ENCODE measurements at places on chromosomes 11 and 22.

DNA sequence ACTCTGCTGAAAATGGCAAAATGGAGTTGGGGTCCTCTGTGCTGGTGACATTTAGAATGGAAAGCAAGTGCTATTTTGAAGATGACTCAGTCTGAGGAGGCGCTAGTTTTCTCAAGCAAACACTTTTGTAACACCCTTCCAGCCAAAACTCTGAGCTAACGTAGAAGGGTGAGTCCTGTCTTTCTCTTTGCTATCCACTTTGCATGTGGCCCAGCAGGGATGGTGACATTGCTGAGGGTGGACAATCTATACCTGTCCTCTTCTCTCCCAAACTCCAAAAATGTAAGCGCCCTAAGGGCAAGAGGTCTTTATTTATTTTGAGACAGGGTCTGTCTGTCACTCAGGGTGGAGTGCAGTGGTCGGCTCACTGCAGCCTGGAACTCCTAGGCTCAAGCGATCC is 3.6 kb upstream of the KAT5 start:
- no peak for DNase-seq

- DNase-seq = peak; percentile 44
Observed at GRCh38 chr11:10076458-10077141, 217.4 kb downstream of the SBF2 start.

GRCh38 chr22:17786435-17787161 is 12.3 kb upstream of the BID start:
- no peak for DNase-seq

DNA sequence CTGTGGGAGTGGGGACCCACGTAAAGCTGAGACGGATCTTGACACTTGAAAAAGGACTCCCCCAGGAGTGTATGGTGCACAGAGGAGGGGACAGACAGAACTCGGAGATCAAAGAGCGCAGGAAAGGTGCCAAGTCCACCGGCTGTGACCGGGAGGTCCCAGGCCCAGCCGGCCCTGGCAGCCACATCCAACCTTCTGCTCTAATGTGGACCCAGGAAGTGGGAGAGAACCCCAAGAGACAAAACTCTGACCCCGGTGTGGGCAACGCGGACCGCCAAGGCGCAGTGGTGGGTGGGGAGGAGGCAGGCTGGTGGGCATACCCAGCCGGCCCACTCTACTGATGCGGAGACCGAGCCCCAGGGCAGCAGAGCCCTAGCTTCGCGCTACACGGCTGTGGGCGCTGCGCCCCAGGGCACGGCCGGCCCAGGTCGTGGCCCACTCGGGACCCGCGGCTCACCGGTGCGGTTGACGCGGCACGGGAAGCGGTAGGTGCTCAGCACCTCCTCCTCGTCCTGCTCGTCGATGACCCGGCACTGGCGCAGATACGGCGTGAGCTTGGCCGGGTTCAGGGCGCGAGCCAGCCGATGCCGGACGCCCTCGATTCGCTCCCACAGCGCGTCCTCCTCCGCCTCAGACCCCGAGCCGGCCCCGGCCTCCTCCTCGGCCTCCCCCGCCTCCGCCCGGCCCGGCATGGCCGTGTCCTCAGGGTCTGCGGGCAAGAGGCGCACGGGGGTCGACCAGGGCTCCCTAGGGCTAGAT is 527 bp downstream of the CARD10 start:
- no peak for DNase-seq

DNA sequence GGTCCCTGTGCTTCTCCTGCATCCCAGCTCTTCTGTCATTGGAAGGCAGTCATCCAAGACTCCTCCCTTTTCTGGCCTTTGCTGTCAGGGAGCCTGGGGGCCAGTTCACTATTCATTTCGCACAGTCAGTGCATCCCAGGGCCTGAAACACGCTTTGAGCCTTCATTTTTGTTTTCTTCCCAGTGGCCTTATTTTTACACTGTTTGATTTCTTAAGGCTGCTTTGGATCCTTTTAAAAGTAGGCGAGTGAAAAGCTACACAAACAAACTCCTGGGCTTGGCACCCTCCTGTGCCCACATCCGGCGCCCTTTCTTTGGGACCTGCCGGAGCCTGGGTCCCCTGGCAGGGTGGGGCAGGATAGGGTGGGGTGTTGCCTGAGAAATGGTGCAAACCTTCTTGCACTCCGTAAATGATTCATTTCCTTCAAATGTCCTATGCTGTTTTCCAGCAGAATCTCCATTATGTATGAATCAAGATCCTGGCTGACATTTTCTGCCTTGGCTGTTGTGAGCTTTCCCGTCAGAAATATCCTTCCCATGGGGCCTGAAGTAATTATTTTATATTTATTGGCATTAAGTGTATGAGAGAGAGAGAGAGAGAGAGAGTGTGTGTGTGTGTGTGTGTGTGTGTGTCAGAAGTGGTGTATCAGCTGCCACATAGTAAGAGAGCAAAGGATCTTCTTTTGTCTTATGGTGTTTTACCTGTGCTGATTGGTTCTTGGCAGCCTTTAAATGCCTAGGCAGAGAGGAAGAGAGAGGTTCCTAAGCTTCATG is 45.6 kb downstream of the BCR start:
- DNase-seq = peak; percentile 46

DNA sequence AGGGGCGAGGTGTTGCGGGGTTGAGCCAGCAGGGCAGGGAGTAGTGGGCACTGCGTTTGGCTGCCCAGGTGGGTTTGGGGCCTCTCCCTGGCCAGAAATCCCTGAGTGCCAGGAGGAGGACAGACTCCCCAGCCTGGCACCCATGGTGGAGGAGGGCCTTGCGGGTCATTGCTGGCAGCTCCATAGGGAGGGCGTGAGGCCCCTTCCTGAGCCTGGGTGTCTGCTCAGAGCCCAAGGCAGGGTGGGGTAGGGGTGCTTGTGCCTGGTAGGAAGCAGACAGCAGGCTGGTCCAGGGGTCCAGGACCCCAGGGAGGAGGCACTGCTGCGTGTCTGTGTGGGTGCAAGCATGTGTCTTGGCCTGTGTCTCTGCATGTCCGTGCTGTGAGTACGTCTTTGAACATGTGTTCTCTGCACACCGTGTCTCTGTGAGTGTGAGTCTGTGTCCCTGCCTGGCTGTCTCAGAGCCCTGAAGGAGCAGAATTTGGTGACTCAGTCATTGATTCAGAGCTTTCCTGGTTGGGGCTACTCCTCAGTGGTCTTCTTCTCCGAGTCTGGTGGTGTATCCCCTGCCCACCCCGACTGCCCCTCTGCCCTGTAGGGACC is 3.9 kb downstream of the TSPAN4 start:
- DNase-seq = no peak

DNA sequence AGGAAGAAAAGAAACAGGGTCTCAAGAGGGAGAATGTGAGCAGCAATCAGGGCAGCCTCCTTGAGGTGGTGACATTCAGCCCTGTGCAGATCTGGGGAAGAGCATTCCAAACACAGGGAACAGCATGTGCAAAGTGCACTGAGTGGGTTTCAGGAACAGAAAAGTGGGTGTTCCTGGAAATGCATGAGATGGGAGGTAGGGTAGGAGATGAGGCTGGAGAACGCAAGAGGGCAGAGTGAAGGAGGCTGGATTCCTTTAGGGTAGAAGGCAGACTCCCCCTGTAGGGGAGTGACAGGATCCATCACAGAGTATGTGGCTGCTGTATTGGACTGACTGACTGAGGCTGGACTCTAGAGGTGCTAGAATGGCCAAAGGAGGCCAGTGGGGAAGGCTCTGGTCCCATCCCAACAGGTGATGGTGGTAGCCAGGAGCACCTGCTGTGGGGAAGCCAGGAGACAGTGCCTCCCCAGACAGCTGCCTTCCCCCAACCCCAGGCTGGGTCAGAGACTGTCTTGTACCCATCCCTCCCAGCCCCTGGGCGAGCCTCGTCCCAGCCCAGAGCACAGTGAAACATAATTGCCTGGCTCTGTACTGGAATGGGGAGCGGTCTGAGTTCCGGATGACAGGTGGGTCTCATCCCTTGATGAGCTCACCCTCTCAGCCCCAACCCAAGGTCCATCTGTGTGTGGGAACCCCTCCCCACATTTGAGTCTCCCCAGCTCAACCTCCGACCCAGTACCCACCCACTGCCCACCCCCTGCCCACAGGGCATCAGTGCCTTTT is 419.4 kb downstream of the MN1 start:
- no peak for DNase-seq

DNA sequence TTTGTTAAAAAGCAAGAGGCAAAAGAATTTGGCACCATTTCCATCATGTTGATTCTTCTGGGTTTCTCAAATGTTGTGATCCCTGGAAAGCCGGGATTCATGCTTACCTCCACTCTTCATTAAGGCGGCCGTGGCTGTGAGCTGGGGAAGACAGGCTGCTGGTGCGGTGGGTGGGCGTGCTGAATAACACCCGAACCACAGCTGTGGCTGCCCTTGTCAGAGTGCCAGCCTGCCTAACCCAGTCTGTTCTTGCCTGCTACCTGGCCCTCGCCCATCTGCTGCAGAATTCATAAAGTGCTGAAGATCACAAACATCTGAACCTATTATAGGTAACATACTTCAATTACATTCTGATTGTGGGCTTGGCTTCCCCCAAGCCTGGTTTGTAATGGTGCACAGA is 95.8 kb upstream of the RCN1 start:
- DNase-seq = no peak

GRCh38 chr11:90100431-90100830 is 14.7 kb downstream of the UBTFL1 start:
- DNase-seq = no peak

GRCh38 chr11:36165621-36166397 is 123.4 kb downstream of the COMMD9 start:
- no peak for DNase-seq

- DNase-seq = no peak
Observed at GRCh38 chr22:46373159-46373558, 37.6 kb downstream of the TRMU start.

DNA sequence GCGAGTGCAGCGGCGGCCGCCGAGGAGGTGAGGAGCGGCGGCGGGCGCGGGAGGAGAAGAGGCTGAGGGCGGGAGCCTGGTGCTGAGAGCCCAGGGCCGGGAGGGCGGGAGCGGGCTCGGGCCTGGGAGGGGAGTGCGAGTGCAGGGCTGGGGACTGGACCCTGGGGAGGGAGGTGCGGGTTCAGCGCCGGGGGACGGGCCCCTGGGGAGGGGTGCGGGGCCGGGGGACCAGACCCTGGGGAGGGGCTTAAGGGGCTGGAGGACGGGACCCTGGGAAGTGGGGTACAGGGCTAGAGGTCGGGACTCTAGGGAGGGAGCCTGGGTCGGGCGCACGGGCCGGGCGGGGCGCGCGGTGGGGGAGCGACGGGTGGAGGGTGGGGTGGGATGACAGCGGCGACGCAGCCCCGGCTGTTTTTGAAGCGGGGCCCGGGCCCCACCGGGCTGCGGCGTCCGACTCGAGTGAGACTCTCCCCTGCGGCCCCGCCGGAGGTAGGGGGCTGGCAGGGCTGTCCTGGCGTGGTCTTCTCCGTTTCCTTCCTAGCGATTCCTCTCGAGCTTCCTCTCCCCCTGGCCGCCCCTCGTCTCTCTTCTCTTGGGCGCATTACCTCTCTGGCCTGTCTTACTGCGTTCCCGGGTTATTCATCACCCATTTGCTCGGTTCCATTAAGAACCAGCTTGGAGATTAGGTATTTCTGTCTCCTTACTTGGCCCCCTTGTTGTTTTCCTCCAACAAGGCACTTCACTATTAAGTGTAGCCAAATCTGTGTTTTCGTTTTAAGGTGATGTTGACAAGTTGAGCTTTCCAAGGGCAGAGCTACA is 754 bp downstream of the NUP50 start:
- peak; percentile 29 for DNase-seq

DNA sequence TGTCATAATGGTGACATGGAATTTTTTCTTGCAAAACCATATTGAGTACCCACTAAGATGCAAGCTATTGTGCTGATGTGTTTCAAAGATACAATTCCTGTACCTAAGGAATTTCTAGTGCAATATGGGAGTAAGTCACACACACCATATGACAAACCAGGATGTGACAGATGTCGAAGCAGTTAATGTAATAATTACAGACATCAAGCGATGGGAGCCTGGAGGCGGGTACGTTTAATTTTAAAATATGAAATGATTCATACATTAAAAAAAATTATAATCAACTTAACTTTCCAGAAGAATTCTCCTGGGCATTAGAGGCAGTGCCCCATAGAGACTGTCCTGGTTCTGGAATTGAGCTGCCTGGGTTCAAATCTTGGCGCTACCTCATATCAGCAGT is 6.0 kb downstream of the SYCE3 start:
- no peak for DNase-seq

- no peak for DNase-seq
Observed at GRCh38 chr11:79050786-79051185, 390.0 kb downstream of the TENM4 start.

DNA sequence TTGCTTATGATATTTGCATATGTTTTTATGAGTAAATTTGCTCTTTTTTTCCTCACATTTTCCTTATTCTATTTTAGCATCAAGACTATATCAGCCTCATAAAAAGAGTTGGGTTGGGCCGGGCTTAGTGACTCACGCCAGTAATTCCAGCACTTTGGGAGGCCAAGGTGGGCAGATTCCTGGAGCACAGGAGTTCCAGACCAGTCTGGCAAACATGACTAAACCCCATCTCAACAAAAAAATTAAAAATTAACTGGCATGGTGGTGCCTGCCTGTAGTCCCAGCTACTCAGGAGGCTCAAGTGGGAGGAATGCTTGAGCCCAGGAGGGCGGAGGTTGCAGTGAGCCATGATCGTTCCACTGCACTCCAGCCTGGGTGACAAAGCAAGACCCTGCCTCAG is 148.8 kb upstream of the ANO5 start:
- DNase-seq = no peak

DNA sequence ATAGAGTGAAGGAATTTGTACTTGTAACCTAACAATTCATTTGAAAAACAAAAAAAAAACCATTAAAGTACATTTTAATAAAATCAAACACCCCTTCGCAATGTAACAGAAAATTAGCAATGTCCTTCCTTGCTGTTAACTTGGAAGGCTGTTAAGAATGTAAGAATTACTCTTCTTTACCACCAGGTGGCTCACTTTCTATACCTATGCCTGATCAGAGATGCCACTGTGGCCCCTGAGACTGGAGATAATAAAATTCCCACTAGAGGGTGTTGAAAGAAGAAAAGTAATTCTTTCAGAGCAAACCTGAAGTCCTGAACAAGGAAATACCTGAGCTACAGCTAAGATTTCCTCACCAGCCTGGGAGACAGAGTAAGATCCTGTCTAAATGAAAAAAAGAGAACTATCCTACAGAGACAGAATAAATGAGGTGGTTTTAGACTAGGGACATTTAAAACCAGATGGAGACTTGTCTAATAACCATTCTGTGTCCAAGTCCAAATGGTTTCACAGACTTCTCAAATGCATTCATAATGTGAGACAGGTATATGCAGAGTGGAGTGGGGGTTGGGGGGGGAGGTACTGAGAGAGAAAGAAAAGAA is 1089.3 kb downstream of the FAM181B start:
- DNase-seq = peak; percentile 55

GRCh38 chr11:42161886-42162285 is 702.4 kb upstream of the LRRC4C start:
- no peak for DNase-seq

- no peak for DNase-seq
Observed at GRCh38 chr11:125931668-125932067, 14.2 kb upstream of the VSIG10L2 start.

DNA sequence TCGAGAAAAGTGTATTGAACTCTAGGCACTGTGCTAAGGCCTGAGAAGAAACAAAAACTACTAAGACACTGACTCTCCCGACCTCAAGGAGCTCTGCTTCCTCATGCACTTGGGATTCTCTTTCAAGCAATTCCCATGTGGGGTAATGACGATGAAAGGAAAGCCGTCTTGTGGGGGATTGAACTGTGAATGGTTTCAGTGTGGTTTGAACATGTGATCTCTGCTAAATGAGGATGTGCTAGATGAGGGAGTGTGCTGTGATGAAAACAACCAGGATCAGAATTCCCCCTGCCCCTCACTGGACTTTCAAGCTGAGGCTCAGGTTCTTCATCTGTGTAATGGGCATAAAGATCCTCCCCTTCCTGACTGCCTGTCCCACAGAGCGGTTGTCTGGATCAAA is 74.9 kb downstream of the DEPDC5 start:
- no peak for DNase-seq

Data from activated CD4-positive, alpha-beta T cell treated with anti-CD3 and anti-CD28 coated beads, Interleukin-10, Interleukin-2, amounts not matched to agents 100 ng/mL and 50 ng/mL, durations not matched to agents 16 hours and 8 hours (primary cell).